ENCODE measurements at places on chromosomes 2 and 18.

DNA sequence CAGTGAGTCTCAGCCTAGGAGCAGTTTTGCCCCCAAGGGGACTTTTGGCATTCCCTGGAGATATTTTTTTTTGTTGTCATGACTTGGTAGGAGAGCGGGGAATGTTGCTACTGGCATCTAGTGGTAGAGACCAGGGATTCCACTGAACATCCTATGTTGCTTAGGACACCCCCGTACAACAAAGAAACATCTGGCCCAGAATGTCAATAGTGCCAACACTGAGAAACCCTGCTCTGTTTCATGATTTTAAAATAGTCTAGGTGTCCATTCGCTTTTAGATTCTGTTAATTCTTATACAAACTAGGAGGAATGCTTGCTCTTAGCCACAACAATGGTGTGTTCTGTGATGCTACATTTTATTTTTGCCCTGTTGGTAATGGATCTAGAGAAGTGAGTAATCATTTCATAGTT is 225.8 kb upstream of the SIX3 start:
- DNase-seq, result no peak

- DNase-seq, result no peak
Observed at GRCh38 chr2:9692456-9693195, 61.8 kb upstream of the YWHAQ start.

GRCh38 chr2:58479535-58480140 is 238.5 kb upstream of the FANCL start:
- no peak for DNase-seq

DNA sequence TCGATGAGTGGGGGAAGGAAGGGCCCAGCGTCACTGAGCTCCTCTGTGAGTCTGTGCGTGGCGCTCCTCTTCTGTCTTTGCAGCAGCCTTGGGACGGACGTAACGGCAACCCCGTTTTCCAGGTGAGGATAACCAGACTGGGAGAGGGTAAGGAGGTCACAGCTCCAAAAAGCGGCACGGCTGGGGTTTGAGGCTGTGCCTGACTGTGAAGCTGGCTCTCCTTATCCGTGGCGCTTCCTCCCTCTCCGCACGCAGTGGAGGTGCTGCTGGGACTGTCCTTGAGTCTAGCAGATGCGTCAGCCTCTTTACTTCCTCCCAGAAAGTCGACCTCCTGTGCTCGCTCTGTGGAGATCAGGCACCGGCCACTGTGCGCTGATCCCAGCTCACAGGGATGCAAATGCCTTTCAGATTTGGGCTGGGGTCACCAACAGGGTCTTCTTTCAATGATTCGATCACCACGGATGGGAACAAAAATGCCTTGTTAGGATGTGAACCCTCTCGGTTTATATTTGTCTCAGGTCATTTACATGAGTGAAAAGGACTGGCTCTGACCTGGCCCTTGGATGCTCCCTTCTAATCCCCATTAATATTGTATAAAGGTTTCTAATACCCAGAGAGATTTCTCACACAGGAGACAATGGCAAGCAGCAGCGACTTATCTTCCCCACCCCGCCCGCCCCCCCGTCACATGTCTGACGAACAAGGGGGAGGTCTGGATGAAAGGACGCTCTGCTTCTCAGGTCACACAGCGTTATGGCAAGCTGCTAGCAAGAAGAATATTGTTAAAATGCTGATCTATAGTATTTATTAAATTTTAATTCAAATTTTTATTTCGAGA is 30.1 kb upstream of the E2F6 start:
- DNase-seq, result no peak

GRCh38 chr2:21406386-21406785 is 282.6 kb downstream of the TDRD15 start:
- no peak for DNase-seq

GRCh38 chr2:121431214-121431613 is 99.5 kb upstream of the RNU4ATAC start:
- DNase-seq, result no peak

GRCh38 chr2:186517090-186517489 is 31.0 kb downstream of the ZC3H15 start:
- no peak for DNase-seq

GRCh38 chr2:107737756-107738155 is 88.9 kb upstream of the RGPD4 start:
- no peak for DNase-seq

- DNase-seq, result no peak
Observed at GRCh38 chr18:54787616-54788015, 40.7 kb upstream of the RAB27B start.

DNA sequence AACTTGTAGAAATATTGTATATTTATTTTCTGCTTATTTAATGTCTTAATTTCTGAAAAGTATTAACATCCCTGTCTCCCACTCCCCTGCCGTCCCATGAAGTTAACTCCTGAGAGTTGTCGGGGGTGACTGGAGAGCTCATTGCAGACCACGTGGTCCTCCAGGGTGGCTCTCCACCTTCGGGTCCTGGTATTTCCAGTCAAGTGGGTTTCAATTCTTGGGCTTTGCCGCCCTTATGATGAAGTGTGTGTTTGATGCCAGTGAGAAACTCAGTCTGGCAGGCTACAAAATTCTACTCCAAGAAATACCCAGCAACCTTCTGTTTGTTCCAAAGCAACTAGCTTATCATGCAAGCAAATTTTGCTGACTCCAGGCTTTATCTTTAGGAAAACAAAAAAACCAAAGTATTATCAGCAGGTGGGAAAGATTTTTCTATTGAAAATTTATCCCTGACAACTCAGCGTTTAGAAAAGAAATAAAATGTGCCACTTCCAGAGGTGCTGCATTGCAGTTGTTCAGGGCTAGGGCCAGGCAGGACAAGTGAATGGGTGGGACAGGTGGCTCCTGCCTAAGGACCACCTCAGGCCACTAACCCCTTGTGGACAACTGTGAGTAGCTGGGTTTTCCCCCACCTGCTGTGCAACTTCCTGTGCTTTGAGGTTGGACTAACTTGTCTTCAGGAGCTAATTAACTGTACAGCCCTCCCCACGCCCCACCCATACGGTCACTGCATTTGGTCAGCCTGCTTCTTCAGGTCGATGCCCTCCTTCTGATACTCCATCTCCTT is 46.6 kb downstream of the BCL2L11 start:
- no peak for DNase-seq

DNA sequence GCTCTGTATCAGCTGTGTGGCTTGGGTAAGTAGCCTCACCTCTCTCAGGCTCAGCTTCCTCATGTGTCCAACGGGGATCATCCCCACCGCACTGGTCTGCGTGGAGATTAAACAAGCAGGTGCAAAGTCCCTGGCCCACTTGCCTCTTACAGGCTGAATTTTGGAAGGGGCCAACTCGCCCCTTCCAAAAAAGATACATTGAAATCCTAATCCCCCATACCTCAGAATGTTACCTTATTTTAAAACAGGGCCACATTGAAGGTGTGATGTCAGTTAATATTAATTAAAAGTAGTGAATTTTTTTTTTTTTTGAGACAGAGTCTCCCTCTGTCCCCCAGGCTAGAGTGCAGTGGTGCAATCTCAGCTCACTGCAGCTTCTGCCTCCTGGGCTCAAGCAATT is 34.8 kb downstream of the TBC1D8 start:
- DNase-seq, result no peak

- no peak for DNase-seq
Observed at GRCh38 chr2:154707994-154708575, 9.6 kb downstream of the KCNJ3 start.

- DNase-seq, result no peak
Observed at GRCh38 chr18:9688036-9688741, 19.9 kb upstream of the RAB31 start.

DNA sequence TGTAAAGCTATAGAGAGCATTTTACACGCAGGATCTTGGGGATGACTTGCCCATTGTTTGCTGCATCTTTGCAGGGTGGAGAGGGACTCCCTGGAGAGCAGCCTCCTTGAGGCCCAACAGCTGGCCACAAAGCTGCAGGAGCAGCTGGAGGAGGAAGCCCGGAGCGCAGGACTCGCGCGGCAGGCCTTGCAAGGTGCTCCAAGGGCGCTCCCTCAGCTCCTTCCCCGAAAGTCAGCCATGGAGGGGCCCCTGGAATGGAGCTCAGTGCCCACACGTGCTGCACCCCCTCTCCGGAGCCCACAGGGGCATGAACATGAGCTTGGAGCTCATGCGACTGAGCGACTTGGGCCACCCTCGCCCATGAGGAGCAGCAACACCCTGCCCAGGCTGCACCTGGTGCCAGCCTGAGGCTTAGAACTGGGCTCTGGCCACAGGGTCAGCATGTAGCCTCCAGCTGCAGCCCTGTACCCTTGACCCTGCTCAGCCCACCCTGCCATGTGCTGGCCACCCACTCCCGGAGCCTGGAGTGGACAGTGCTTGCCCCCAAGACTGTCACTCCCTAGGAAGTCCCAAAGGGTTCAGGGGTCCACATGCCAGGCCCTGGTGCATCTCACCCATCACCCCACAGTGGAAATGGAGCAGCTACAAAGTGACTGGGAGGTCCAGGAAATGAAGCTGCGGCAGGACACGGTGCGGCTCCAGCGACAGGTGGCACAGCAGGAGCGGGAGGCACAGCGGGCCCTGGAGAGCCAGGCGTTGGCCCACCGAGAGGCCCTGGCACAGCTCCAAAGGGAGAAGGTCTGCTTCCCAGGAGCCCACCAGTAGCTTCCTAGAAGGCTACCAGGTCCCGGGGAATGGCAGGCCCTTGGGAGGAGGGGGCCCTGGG is 43.0 kb downstream of the CROCC2 start:
- DNase-seq, result no peak

GRCh38 chr2:70536517-70537055 is 17.0 kb downstream of the TGFA start:
- no peak for DNase-seq

- DNase-seq, result no peak
Observed at GRCh38 chr2:46142546-46143428, 154.4 kb upstream of the EPAS1 start.

- DNase-seq, result no peak
Observed at GRCh38 chr2:124353656-124354055, 328.6 kb downstream of the CNTNAP5 start.

- DNase-seq, result no peak
Observed at GRCh38 chr2:147398996-147399395, 445.8 kb upstream of the ACVR2A start.

- peak; percentile 2 for DNase-seq
Observed at GRCh38 chr18:33960417-33960816, 264.3 kb downstream of the NOL4 start.

DNA sequence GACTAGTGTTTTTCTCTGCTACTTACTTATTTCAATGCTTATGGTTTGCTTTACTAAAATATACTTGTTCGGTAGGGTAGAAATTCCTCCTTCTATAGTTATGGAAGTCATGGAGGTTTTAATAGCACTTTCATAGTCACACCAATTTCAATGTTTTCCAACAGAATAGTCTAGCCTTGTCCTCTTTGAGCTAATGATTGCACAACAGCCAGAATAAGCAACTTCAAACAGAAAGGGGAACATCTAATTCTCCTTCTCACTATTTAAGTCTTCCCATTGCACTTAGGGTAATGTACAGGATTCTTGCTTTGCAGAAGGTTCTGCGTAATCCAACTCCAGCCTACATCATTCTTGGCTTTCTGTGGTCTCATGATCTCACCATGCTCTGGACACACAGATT is 287.7 kb upstream of the GCFC2 start:
- no peak for DNase-seq

DNA sequence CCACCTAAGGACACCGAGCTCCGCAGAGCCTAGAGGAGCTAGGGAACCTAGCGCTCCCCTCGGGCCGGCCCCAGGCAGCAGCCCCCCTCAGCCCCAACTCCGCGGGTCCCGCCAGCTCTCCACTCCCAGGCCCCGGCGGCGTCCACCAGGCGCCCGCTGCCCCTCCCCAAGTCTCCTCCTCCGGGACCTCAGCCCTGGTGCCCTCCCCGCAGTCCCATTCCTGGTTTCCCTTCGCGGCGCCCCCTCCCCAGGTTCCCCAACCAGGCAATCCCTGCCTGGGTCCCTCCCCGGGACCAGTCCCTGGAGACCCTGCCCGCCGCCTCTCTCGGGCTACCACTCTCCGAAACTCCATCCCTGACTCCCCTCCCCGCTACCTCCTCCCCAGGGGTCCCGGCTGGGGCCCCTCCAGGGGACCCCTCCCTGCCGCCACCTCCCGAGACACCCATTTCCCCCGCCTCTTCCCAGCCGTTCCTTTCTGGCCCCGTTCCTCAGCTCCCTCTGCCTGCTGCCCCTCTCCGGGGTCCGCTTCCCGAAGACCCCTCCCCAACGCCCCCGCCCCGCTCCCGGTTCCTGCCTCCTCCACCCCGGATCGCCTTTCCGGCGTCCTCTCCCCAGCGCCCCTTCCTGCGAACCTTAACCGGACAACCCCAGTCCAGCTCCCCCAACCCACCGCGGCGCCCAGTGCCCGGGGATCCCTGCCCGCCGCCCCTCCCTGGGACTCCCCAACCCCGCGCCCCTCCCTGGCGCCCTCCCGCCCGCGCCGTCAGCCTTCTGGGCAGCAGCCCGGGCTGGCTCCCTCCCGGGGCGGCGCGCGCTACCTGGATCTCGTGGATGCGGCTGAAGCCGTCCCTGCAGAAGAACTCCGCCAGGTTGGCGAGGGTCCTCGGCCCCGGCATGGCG is 678 bp downstream of the CYP27C1 start:
- no peak for DNase-seq

- DNase-seq, result no peak
Observed at GRCh38 chr2:29705616-29706015, 215.8 kb downstream of the ALK start.

DNA sequence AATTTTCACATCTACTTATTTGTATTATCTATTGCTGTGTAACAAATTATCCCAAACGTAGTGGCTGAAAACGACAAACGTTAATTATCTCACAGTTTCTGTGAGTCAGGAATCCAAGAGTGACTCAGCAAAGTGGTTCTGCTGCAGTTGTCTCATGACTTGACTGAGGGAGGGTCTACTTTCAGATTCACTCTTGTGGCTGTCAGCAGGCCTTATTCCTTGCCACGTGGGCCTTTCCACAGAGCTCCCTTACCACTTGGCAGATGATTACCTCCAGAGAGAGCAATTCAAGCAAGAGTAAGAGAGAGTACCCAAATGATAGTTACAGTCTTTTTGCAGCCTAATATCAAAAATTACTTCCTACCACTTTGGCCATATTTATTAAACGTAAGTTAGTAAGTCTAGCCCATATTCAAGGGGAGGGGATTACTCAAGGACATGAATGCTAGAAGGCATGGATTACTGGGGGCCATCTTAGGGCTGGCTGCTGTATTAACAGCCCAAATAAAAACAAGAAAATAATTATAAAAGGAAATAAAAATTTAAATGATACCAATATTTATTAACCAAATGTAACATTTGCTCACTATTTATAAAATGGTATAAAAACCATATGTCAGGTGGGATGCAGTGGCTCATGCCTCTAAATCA is 48.7 kb upstream of the NBEAL1 start:
- no peak for DNase-seq

DNA sequence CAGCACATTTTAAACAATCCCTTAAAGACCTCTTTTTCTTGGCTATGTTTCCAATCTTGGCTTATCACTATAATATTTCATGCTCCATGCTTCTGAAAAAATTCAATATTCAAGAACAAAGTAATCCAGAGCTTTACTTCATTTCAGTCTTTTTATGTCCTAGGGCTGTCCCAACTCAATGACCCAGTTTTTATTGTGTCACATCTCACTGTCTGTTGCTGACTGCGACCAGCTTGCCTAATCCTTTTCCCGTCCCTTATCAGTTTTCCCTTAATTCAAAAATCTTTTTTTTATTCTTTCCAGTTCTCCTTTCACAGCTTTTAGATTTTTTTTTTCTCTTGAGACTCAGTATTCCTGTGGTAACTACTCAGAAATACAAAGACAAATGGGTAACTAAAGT is 10.2 kb downstream of the TMEM17 start:
- no peak for DNase-seq

GRCh38 chr18:45749918-45750689 is 26.1 kb downstream of the SLC14A1 start:
- DNase-seq, result no peak

Measured in SHP77 treated with DMSO at 0.1 percent for 48 hours (cell line).